ENCODE measurements at places on chromosomes 3 and 15.

DNA sequence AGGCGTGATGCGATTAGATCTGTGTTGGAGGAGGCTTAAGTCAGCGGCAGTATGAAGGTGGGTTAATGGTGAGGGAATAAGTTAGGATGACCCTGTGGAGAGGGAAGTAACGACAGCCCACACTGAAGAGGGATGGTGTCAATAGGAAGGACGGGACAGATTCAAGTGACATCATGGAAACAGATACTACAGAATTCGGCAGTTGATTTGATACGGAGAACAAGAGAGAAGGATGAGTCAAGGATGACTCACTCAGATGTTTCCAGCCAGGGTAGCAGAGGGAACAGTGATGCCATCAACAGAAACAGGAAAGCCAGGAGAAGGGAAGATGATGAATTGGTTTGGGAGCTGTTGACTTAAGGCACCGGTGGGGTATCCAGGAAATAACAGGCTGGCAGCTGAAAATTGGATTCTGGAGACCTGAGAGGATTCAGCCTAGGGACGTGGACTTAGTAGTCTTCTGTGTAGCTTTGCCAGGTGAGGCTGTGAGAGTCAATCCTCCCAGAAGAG lies 38.0 kb downstream of the SHC4 start:
- H3K27ac ChIP-seq: no peak overlapping the region
- no peaks in the 10 kb centered on the region for H3K27me3 ChIP-seq
- no peak for DNase-seq
- H3K4me3 ChIP-seq: no peak overlapping the region
- no peaks in the 10 kb centered on the region for H3K36me3 ChIP-seq

- no peaks in the 10 kb centered on the region for H3K36me3 ChIP-seq
- no peak overlapping the region for H3K4me3 ChIP-seq
- no peak overlapping the region for H3K27ac ChIP-seq
- DNase-seq: peak; percentile 55
- no peaks in the 10 kb centered on the region for H3K4me1 ChIP-seq
- no peaks in the 10 kb centered on the region for H3K27me3 ChIP-seq
Observed at GRCh38 chr15:81256916-81257315, 60.2 kb downstream of the IL16 start.

GRCh38 chr3:194872669-194872977 lies 186.9 kb downstream of the FAM43A start:
- peaks cover 45% of the 10 kb centered on the region for H3K4me1 ChIP-seq
- no peak for DNase-seq
- peak overlapping the region; percentile 70 for H3K27ac ChIP-seq
- H3K4me3 ChIP-seq: no peak overlapping the region

GRCh38 chr3:13166243-13167063 lies 93.2 kb upstream of the IQSEC1 start:
- no peak overlapping the region for H3K4me3 ChIP-seq
- no peak overlapping the region for H3K27ac ChIP-seq
- H3K4me1 ChIP-seq: no peaks in the 10 kb centered on the region
- no peaks in the 10 kb centered on the region for H3K36me3 ChIP-seq
- no peaks in the 10 kb centered on the region for H3K27me3 ChIP-seq
- DNase-seq: no peak

GRCh38 chr3:100150473-100150872 lies 36.2 kb upstream of the FILIP1L start:
- H3K27me3 ChIP-seq: no peaks in the 10 kb centered on the region
- peaks cover 22% of the 10 kb centered on the region for H3K4me1 ChIP-seq
- DNase-seq: no peak
- no peaks in the 10 kb centered on the region for H3K36me3 ChIP-seq
- no peak overlapping the region for H3K4me3 ChIP-seq
- H3K27ac ChIP-seq: no peak overlapping the region

GRCh38 chr3:188284455-188285212 lies 130.7 kb downstream of the LPP start:
- no peak for DNase-seq
- H3K27ac ChIP-seq: peak overlapping the region; percentile 94
- H3K4me3 ChIP-seq: no peak overlapping the region
- H3K4me1 ChIP-seq: peaks cover 12% of the 10 kb centered on the region
- no peaks in the 10 kb centered on the region for H3K36me3 ChIP-seq
